Coronary artery (tissue), 2 donors: ENCODE measurements at places on chromosomes 2 and 18.

DNA sequence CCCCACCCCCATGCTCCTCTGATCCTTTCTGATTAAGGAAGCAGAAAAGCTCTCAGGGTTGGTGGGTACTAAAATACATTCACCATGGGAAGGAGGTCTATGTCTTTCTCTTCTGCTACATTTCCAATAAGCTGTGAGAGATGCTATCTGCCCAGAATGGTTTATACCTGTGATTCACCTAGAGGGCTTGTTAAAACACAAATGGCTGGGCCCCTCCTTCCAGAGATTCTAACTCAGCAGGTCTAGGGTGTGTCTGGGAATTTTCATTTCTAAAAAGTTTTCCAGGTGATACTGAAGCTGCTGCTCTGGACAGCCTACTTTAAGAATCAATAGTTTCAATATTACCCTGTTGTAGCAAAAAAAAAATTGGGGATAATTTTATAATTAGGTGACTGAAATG is 772.2 kb upstream of the ZEB2 start:
- no peak for DNase-seq

DNA sequence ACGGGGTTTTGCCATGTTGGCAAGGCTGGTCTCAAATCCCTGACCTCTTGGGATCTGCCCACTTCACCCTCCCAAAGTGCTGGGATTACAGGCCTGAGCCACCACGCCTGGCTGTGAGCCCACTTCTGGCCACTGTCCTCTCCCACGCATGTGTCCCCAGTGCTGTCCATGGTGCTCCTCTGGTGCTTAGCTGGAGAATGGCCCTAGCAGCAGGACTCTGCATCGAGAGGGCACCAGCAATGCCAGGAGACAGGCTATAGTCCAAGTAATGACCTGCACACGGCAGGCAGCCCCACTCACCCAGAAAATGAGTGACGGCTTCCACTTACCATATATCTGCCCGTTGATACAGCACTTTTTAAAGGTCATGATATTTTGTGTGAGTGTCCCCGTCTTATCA is 66.3 kb upstream of the NARS1 start:
- DNase-seq, result no peak

DNA sequence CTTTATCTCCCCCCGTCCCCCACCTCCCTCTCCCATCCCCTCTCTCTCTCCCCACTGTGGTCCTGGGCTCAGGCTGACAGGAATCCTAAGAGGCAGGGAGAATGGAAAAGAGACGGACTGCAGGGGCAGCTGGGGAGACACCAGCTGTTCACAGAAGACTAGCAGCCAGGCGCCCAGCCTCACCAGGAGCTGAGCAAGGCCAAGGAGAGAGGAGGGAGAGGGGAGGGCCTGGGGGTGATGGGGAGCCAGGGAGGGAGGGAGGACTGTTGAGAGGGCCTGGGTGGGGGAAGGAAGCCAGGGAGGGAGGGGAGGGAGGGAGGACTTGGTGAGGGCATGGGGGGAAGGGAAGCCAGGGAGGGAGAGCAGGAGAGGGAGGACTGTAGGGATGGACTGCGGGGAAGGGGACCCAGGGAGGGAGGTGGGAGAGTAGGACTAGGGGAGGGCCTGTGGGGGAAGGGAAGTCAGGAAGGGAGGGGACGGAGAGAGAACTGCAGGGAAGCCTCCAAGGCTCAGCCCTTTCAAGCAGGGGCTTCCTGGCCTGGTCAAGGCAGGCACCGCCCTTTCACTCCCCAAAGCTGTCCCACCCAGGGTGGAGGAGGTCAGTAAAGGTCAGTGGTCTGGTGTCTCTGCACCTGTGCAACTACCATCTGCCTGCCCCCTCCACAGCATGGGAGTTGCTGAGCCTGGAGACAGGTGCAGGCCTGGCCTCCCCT is 517.7 kb upstream of the MYT1L start:
- DNase-seq, result no peak

DNA sequence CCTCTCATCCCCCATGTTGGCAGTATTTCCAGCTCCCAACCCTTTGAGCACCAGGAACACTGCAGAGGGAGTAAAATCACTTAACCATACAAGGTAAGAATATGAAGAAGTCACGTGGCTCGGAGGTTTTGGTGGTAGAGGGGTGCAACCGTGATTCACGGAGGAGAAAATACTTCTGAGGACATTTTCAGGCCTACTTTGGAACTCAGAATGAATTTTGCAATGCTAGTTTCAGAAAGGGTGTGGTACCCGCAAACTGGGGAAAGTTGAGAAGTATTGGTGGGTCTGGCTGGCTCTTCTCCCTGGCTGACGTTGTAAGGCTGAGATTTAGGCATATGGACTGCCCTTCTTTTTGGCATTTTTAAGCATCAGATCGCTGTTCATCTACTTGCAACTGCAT is 442 bp downstream of the SERPINB5 start:
- no peak for DNase-seq

DNA sequence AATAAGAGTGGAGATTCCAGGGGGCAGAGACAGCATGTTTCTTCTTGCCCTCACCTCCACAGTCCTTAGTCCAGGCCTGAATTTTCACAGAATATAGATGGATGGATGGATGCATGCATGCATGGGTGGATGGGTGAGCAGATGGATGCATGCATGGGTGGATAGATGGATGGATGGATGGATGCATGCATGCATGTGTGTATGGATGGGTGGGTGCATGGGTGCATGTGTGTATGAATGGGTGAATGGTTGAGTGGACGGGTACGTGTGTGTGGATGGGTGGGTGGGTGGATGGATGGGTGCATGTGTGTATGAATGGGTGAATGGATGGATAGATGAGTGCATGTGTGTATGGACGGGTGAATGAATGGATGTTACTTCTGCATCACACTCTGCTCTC is 153.3 kb downstream of the CELF4 start:
- no peak for DNase-seq

- DNase-seq, result peak; percentile 57
These were observed 25.3 kb downstream of the CROCC2 start for GRCh38 chr2:240931319-240931949.

DNA sequence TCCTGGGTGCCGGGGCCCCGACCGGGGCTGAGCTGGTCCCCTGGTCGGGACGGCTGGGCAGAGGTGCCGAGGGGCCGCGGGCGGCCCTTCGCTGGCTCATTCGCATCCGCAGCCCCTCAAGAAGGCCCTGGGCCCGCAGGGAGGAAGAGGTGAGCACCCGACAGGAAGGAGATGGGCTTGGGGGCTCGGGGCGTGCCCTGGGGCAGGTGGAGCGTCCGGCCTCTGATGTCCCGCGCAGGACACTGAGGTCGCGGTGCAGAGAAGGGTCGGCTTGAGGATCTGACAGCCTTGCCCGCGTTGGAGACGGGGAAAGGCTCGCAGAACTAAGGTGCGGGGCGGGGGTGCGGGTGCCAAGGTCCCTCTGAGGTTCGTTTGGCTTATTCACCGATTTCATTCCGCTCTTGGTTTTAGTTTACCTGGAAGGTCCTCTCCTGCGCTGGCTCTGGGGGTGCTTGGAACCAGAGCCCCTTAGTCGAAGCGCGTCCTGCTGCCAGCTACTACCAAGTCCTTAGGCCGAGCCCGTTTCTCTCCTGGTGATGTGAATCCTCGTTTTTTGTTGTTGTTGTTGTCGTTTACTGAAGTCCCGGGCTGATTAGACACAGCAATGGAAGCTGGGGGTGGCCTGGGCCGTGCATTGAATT is 18.9 kb upstream of the CD8A start:
- DNase-seq, result no peak
